ENCODE measurements at places on chromosomes 11 and 22.

GRCh38 chr11:64115531-64116522 lies 50.1 kb downstream of the MACROD1 start:
- DNase-seq, result no peak

GRCh38 chr11:31558001-31558400 lies 48.4 kb downstream of the ELP4 start:
- DNase-seq, result no peak

GRCh38 chr11:10970926-10971325 lies 113.1 kb upstream of the ZBED5 start:
- no peak for DNase-seq

GRCh38 chr11:117197516-117198456 lies 1.4 kb upstream of the TAGLN start:
- DNase-seq, result no peak

DNA sequence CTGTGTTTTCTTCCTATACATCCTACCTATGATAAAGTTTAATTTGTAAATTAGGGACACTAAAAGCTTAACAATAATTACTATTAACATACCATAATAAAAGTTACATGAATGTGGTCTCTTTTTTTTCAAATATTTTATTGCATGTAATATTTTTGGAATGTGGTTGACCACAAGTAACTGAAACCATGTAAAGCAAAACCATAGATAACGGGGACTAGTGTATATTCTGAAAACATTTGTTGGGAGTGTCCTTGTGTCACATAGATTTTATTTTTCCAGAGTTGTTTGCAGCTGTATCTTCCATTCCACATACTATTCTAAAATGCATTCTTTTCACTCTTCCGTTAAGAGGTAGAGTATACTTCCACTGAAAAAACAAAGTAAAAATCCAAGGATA lies 200.4 kb downstream of the KIF18A start:
- no peak for DNase-seq

DNA sequence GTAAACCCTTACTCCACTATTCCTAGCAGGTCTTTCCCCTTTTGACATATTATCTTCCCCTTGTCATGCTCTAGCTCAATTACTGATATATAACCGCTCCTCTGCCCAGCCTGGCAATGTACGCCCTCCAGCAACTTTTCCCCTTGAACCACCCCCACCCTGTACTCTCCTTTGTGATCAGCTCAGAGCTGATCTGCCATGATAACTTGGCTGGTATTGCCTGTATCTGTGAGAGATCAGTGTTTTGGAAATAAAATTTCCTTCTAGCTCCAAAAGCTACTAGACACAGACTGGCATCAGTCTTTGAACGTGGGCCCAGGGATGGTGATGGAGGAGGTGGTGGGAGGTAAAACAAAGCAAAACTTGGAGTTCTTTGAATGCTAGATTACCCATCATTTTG lies 42.9 kb downstream of the DIXDC1 start:
- DNase-seq, result no peak

DNA sequence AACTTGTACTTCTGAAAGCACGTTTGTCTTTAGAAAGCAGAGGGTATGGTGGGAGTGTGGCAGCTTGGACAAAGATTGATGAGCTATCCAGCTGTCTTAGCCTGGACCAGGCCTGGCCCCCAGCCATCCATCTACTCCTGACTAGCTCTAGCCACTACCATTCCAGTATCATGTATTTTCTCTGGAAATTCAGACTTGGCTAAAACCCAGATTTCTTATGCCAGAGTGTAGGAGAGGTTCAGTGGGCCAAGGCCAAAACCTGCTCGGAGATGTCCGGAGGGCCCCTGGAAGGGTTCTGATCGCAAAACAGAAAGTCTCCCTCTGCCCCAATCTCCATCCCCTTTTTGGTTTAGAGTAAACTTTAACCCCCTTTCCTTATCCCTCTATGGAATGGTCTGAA lies 24.8 kb upstream of the MTCH2 start:
- DNase-seq, result no peak

GRCh38 chr11:76150141-76150540 lies 56.2 kb downstream of the WNT11 start:
- no peak for DNase-seq

DNA sequence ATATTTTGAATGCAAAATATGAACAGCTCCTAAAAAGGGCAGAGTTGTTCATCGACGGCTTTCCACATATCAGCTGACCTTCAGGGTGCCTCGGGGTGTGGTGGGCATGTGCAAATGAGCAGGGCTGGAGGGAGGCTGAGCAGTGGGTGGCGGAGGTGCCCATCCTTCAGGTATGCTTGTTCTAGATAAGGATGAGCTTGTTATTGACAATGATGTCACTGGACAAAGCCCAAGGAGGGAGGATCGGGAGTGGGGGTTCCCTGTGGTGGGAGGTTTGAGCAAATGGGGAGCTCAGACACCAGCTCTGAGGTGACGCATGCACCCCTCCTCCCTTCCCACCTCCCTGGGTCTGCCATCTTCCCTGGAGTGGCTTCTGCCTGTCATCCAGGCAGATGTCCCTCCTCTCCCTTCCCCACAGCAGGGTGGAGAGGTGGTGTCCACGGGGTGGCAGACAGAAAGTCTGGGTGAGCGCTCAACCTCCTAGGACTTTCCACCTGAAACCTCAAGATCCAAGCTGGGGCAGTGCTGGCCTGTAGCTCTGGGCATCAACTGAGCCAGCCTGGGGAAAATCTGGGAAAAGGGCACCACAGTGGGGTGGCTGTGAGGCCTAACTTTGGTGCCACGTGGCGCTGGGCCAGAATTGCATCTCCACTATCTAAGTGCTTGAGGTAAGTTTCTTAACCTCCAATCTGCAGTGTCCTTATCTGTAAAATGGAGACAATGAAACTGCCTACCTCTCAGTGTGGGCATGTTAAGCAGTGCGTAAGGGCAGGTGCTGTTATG lies 106.3 kb upstream of the THY1 start:
- no peak for DNase-seq

DNA sequence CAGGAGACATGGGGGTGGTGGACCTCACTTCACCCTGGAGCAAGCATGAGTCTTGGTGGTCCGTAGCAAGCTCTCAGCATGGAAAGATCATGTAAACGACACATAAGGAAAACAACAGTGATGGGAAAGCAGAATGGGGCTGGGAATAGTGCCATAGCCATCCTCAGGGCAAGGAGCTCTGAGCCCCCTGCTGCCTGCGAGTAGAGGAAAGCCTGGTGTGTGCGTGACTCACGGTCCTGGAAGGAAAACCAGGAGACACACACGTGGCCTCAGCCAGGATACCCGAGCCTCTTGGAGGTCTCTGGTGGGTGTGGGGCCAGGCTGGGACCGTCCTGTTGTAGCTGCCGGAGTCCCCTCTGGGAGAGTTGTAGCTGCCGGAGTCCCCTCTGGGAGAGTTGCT lies 12.4 kb downstream of the SHANK3 start:
- no peak for DNase-seq

DNA sequence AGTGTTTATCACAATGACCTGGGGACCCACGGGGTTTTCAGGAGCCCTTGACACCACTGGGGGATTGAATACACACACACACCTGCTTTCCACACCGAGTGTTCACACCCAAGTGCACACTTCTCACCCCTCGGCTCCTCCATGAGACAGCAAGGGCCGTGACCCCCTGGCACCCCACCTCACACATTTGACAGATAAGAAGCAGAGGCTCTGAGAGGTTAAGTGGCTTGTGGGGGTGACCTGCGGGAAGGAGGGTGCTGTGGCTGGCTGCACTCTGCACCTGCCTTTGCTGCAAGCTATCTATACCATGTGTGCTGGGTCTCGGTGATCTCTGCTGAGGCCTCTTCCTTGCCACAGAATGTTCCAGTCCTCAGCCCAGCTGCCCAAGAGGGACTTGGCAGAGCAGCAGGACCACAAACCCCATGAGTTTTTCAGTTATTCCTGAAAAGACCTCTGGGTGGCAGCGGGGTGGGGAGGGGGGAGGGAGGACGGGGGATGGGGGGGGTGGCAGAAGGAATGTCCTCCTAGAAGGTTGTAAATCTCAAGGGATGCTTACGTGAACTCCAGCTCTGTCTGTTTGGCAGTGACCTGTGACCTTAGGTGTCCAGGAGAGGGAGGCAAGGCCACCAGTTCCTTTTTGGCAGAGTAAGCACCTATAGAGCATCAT lies 47.9 kb upstream of the RFPL3 start:
- no peak for DNase-seq

- no peak for DNase-seq
These were observed 4.5 kb downstream of the CLMP start for GRCh38 chr11:123190518-123190917.

DNA sequence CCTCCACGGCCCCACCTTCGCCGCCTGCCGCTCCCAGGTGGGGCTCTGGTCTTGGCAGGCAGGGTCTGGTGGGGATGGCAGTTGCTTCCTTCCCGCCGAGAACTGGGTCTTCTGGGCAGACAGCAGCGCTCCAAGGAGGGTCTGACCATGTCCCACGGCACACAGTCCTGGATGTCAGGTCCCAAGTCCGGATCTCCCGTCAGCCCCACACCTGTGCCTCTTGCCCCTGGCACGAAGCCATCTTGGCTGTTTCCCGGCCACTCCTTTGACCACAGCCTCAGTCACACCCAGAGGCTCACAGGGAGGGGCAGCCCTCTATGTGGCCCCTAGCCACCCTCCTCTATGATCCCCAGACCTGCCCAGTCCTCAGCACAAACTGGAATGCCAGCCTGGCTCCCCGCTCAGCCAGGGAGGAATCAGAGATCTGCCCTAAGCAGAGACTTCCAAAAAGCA lies 14.3 kb downstream of the MUC5B start:
- no peak for DNase-seq

All from naive thymus-derived CD4-positive, alpha-beta T cell (primary cell).